ENCODE measurements at places on chromosomes 2 and 18.

GRCh38 chr2:152638056-152638455 lies 79.2 kb downstream of the PRPF40A start:
- no peak for DNase-seq

DNA sequence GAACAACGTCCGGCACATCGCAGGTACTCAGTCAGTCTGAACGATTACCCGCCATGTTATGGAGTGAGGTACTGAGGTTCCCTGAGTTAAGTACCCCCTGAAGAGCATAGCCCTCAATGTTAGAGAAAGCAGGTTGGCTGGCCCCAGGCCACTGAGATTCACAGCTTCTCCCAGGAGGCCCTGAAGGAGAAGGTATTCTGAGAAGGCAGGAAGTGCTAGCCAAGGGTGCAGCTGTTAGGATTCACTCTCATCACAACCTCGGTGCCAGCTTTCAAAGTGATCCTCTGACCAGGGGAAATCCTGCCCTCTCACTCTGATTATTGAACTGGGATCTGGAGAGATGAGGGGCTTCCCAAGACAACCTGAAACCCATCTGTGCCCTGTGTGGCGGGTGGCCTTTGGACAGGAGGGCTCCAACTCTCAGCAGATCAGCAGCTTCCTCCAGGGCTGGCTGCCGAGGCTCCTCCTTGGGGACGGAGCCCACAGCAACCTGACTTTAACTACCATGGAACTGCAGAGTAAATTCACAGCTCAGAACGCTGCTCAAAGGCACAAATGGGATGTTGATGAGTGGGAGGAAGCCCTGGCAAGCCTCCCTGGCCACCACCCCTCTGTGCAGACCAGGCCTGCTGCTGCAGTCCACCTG lies 7.8 kb downstream of the EHD3 start:
- DNase-seq = no peak

- DNase-seq = no peak
Observed at GRCh38 chr18:34805878-34806351, 95.8 kb downstream of the DTNA start.

DNA sequence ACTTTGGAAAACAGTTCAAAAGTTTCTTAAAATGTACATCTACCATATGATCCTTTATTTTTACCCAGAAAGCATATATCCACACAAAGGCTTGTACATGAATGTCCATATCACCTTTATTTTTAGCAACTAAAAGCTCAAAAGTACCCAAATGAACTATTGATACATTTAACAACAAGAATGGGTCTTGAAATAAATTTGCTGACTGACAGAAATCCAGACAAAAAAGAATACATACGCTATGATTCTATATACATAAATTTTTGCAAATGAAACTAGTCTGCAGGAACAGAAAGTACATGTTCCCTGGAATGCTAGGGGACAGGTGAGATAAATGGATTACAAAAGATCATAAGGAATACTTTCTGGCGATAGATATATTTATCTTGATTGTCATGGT lies 96.3 kb upstream of the KYNU start:
- DNase-seq = no peak

DNA sequence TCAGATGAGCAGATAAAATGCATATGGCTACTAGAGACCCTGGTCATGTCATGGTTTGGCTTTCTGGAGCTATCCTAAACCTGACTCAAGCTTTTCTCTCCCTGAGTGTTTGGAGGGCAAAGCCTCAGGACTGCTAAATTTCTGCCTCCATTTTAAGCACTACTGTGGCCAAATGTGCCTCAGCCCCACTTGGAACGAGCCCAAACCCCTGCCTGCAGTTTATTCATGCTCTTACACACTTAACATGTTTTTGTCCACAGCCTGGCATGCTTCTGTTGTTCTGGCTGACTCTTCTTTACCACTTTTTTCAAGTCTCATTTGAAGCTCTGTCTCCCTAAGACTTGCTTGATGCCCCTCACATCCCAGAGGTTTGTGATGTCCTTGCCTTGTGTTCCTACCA lies 24.7 kb downstream of the MGAT5 start:
- no peak for DNase-seq

- DNase-seq = no peak
Observed at GRCh38 chr2:102620332-102620731, 979 bp downstream of the SLC9A2 start.

DNA sequence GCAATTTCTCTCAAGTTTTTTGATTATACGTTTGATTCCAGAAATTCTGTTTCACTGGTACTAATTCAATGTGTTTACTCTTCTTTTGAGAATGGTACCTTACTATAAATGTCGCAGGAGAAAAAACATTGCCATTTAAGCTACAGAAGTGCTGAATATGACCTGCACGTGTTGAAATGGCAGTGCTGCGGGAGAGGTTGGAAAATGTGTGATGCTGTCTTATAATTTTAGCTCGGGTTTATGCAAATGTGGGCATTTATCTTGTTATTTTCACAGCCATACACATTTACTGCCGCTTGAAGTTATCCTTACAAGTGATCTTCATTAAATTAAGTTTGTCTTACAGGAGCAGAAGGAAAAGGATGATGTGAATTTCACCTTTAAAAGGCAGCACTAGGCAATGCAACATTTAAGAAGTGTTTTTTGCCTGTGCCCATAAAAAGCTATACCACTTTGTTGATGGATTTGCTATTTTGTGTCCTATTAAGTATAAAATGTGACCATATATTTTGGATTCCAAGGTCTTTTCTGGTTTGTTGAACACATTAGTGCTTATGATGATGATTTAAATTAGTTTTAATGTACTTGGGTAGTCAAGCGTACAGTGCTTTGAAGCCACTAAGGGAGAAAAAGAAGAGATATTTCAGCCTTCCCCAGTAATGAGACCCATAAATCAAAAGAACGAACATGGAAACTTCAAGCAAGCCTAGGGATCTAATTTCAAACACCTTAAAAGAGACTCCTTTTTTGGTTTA lies 112.1 kb downstream of the LTBP1 start:
- DNase-seq = no peak

DNA sequence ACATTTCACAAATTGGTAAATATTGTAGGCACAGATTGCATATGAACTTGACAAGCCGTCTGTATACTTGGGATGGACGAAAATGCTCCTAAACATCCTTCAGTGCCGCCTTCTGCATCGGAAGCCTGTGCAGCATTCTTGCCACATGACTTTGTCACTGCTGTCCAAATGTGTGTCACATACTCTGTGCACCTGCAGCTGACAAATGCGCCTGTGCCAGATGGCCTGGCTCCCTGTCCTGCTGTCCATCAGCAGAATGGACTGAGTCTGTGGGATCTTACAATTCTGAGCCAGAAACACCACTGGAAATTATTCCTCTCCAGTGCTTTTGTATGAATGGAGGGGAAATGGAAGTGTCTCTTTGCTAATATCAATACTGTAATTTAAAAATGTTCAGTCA lies 89.9 kb downstream of the DCDC2C start:
- DNase-seq = no peak

- DNase-seq = no peak
Observed at GRCh38 chr2:17805717-17806363, 10.4 kb upstream of the MSGN1 start.

- DNase-seq = no peak
Observed at GRCh38 chr2:213920014-213920413, 490.8 kb upstream of the VWC2L start.

DNA sequence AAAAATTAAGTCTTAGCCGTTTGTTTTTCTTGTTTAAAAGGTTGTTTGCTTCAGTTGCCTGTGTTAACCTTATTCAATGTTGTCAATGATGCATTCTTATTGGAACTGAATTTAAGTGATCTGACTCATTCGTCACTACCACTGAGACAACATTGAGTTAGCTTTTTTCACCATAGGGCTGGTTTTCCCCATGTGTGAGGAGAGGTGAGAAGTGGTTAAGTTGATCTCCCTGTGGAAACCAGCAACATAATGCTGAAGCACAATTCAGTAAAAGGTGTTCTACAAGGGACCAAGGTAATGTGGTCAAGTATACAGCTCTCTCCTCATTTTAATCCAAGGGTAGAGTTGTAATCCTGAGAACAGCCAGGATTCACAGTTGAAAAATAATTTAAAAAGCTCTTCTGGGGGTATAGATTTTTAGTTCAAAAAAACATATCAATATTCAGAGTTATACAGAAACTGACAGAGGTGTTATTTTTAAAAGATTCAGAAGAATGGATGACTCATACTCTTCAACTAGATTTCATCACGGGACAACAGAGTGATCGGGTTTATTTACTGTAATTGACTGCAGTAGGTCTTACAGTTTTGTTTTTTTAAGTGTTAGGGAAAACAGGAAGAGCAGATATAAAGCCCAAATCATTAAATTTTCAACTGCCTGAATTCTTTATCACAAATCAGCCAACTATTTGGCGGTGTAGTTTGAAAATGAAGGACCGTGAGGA lies 12.6 kb downstream of the NOP58 start:
- no peak for DNase-seq

DNA sequence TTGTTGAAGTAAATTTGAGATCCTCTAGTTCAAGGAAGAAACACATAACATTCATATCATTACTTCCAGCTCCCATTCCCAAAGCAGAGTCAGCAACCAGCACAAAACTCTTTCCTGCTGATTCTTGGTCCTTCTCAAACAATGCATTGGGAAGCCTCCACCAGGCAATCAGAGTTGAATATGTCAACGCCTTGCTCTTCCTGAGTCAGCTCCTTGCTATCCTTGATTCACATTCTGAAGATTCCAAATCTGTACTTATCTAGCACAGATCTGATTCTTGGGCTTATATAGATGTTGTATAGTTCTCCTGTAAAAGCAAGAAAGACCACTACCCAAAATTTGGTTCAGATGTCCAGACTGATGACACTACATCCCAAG lies 29.6 kb downstream of the CFAP210 start:
- no peak for DNase-seq

DNA sequence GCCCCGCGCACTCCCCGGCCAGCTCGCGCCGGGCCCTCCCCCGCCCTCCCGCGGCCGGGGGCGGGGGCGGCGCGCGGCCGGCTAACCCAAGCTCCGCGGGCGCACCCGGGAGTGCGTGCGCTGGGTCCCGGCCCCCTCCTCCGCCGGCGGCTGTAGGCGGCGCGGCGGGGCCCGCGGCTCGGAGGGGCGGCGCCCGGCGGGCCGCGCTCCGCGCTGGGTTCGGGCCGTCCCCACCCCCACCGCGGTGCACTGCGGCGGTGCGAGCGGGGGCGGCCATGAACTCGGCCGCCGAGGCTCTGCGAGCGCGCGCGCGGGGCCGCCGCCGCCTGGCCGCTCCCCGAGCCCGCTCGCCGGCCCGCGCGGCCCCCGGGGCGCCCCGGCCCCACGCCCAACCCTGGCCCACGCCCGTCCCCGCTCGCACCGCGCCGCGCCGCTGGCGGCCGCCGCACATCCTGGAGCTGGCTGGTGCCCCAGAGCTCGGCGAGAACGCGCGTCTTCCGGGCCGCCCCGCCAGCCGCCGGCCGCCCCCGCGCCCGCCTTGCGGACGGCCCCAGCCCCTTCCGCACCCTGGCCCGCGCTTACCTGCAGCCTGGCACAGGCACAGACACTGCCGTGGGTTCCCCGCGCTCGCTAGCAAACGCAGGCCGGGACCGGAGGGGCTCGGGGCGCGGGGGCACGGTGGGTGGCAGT lies at the start of gene ZBTB14:
Gene ZBTB14, minus strand, starts transcription at position 496 of the 690 bp plus-strand sequence. CDS start 2,480 bp downstream, outside the sequence.
- DNase-seq = peak; percentile 69

DNA sequence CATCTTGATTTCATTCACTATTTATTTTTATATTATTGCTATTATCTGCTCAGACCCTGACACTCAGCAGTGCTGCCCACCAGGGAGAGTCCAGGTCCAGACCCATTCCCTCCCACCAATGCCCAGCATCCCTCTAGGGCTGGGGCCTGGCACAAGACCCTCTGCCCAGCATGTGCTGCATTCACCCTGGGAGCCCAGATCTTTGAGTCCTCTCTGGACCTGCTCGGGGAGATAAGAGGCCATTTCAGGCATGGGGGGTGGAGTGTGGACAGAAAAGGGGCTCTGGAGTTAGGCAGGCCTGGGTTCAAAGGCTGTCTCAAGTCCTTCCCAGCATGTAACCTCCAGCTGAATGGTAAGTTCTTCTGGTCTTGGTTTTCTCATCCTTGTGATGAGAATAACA lies 209.6 kb downstream of the CYP26B1 start:
- no peak for DNase-seq

DNA sequence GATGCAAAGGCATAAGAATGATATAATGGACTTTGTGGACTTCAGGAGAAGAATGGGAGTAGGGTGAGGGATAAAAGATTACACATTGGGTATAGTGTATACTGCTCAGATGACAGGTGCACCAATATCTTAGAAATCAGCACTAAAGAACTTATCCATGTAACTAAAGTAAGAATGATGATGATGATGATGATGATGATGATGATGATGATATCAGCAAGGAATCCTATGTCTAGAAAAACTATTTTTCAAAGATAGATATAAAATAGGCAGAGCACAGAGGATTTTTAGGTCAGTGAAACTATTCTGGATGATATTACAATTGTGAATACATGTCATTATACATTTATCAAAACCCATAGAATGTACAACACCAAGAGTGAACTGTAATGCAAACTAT lies 34.3 kb downstream of the NMS start:
- no peak for DNase-seq

GRCh38 chr18:44677933-44678332 lies 2.8 kb upstream of the SETBP1 start:
- no peak for DNase-seq

DNA sequence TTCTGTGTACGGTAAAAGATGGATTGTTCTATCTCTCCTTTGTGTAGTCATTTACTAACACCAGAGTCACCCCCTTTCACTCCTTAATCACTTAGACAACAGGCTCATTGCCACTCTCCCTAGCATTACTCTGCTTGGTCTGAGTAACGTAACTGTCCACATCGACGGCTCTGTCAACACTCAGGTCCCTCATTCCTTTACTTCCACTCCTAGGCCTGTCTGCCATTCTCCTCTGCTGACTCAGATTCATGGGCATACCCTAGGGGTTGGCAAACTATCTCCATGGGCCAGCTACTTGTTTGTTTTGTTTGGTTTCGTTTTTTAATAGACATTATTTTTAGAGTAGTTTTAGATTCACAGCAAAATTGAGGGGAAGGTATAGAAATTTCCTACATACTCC lies 243.9 kb downstream of the NR4A2 start:
- no peak for DNase-seq

DNA sequence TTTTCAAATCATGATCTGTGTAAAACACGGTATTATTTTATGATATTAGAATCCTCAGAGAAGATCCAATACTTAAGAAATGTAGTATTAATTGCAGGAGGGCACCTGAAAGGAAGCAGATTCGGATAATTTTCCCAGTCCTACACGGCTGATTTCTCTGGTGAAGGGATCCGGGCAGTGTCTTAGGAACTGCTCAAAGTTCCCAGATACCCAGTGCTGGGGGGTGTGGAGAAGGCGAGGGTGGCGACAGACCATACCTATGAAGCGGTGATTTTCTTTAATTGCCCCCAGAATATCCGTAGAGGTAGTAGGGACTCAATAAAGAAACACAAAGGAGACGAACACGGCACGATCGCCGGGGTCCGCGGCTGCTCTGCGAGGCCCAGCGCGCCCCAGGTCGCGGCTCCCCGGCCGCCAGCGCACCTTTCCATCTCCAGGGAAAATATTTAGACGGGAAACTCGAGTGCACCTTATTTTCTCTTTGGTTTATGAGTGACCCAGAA lies 1.4 kb upstream of the SOX11 start:
- no peak for DNase-seq
